HT-29 (cell line): ENCODE measurements at places on chromosomes 12 and 14.

- DNase-seq = no peak
Observed at GRCh38 chr12:113831476-113831875, 134.6 kb downstream of the RBM19 start.

DNA sequence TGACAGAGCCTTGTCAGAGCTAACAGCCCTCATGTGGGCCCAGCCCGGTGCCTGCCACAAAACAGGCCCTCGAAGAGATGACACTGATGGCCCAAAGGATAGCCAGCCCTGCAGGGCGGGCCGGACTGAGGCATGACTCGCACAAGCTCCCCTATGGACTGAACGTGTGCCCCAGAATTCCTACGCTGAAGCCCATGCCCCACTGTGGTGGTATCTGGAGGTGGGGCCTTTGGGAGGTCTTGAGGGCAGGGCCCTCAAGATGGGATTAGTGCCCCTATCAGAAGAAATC, 38.6 kb downstream of the CHGA start:
- DNase-seq = no peak

DNA sequence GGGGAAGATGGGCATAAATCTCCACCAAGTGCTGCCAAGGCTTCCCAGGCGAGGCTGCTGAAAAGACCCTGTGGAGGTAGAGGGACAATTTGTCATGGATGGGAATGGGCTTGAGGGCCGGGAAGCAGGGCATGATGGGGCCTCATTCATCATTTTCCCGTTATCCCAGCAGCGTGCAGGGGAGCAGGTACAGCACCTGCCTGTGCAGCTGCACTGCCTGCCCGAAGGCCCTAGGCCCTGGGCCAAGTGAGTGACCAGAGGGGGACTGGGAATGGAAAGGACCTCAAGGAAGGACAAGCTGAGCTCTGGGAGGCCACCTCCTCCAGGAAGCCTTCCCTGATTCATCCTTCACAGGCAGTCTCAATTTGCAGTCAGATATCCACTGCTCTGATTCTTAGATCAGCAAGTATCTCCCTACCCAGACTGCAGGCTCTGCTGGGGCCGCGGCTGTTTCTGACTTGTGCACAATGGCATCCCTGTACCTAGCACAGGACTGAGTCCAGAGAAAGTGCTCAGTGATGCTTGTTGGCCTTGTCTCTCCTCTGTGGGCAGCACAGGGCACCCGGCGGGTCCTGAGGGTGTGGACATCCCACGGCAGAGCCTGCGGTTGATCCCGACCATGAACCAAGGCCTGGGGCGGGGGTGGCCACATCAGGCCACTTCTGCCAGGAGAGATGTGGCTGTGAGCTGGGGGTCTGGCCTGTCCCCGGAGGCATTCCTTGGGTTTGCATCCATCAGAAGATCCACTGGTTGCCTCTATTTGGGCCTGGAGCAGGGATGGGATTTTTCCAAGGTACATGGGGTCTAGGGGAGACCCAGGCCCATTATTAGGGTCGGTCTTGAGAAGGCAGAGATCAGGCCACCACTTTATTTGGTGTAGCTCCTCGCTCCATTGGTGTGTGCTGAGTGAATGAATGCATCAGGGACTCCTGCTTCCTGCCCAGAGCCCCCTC, 167.3 kb upstream of the RTL1 start:
- no peak for DNase-seq

- no peak for DNase-seq
Observed at GRCh38 chr14:42884100-42884499, 1277.4 kb downstream of the LRFN5 start.

DNA sequence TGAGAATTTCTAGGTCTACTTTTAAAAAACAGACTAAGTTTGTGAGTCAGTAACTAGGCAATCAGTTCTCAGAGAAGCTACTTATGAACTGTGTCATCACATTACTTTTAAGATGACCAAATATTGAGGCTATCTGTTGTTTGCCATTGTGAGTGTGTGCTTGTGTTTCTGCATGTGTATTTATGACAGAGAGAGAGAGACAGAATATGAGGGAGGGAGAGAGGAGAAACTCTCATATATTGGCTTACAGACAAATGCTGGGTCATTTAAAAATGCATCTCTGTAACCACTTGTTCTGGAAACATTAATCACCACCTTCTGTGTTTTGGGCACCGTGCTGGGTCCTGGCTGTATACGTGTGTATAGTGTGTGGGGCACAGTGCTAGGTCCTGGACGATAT, 161.5 kb upstream of the FRMD6 start:
- no peak for DNase-seq

- no peak for DNase-seq
Observed at GRCh38 chr14:97900196-97900854, 1103.1 kb downstream of the VRK1 start.

DNA sequence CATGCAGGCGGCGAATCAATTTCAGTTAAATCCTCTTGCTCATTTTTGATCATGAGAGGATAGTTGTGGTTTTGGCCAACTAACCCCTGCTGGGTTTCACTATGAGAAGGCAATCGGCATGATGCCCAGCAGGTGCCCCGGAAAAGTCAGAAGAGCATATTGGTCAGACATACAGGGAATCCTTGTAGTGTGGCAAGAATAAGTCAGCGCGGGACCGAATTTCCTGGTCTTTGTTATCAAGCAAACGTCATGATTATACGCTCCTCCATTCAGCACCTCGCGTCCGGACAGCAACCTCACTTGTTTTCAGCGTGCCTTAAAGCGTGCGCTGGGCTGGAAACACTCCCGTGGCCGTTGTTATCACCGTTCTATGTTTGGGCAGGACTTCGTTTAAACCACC, 1.8 kb downstream of the TBC1D30 start:
- no peak for DNase-seq

DNA sequence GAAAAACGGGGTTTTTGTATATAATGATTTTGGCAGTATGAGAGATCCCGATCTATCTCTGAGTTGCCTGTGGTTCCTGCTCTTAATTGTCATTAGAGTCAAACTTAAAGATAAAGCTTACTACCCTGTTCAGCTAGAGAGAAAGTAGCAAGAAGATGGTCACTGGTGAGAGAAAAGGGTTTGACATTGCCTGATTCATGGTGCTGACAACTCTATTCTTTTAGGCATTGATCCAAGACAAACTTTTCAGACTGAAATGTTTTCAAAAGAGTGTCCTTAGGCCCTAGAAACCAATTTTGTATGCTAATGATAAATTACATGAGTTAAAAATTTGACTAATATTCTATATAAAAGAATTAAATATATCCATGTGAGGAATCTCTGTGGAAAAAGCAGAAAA, 35.1 kb downstream of the PELI2 start:
- no peak for DNase-seq

GRCh38 chr12:27330846-27331245, 1.8 kb upstream of the BMAL2 start:
- DNase-seq = no peak

DNA sequence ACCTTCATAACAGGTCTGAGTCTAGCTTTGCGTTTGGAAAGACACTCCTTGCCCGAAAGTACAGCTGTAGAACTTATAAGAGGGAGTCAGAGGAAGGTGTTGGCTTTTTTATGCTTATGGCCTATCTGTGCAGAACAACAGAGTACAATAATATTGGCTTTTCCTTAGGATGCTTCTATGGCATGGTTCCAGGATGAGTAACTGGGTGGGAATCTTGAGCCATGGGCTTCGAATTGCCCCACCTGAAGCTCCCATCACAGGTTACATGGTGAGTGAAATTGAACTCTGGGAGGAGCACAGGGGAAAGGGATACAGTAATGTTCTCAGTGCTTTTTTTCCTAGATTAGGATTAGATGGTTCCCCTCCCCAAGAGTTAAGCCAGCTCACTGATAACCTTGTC, 13.0 kb downstream of the PARP2 start:
- DNase-seq = no peak

DNA sequence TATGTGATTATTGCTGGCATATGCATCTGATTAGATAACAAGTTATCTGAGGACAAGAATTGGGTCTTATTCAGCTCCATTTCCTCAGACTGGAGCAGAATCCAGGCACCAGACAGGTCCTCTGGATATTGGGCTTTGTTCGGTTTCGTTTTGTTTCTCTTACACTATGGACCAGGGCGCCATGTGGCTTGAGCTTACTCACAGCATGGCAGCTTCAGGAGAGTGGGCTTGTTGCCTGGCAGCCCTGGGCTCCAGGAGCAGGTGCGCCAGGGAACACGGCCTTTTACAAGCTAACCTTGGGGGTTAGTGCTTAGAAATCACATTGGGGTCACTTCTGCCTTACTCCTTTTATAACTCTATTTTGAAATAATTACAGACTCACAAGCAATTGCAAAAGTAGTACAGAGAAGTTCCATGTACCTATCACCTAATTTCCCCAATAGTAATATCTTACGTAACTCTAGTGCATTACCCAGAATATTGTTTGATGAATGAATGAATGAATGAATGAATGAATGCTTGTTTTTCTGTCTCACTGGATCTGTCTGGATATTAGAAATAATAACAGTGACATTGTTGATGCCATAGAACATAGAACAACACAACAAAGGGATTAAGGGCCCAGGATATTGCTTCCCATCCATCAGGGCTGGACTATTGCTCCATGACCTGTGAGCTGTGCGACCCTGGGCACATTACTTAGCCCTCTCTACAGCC, 39.0 kb downstream of the CMKLR1 start:
- DNase-seq = no peak

DNA sequence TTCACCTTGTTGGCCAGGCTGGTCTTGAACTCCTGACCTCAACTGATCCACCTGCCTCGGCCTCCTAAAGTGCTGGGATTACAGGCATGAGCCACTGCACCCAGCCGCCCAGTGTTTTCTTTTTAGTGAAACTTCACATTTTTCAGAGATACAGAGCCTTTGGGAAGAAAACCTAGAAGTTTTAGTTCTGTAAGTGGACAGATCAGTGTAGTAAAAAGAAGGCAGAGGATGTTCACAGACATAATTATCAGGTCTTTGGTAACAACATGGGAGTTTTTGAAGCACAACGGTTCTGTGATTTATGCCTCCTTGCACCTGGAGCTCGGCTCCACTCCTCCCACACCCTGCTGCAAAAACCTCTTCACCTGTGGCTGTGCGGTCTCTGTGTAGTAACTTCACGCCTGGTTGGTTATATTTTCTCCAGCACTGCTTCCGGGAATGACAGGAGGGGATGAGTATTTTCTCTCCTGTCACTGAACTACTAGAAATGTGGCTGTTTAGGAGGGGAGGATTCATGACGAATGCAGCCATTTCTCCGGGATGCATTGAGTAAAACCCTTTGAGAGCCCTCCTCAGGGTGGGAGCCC, 67.0 kb downstream of the ARF6 start:
- DNase-seq = peak; percentile 64

GRCh38 chr12:53530920-53531319, 23.6 kb upstream of the NPFF start:
- no peak for DNase-seq
